Occipital lobe (tissue), 3 donors: ENCODE measurements at places on chromosomes 13 and 19. TPM values are rescaled to one million over a fixed set of nuclear protein-coding genes. Genes with fewer than 3 reads are reported as not detected.

Gene ZNF541
- total RNA-seq: not detected

- DNase-seq: no peak
Measured at GRCh38 chr13:96100457-96101220, 10.7 kb downstream of the HS6ST3 start.

Gene ZNF85
- 33.2 TPM for total RNA-seq

- DNase-seq: no peak
Measured at GRCh38 chr13:46553521-46553885, 533 bp downstream of the LRCH1 start.

DNA sequence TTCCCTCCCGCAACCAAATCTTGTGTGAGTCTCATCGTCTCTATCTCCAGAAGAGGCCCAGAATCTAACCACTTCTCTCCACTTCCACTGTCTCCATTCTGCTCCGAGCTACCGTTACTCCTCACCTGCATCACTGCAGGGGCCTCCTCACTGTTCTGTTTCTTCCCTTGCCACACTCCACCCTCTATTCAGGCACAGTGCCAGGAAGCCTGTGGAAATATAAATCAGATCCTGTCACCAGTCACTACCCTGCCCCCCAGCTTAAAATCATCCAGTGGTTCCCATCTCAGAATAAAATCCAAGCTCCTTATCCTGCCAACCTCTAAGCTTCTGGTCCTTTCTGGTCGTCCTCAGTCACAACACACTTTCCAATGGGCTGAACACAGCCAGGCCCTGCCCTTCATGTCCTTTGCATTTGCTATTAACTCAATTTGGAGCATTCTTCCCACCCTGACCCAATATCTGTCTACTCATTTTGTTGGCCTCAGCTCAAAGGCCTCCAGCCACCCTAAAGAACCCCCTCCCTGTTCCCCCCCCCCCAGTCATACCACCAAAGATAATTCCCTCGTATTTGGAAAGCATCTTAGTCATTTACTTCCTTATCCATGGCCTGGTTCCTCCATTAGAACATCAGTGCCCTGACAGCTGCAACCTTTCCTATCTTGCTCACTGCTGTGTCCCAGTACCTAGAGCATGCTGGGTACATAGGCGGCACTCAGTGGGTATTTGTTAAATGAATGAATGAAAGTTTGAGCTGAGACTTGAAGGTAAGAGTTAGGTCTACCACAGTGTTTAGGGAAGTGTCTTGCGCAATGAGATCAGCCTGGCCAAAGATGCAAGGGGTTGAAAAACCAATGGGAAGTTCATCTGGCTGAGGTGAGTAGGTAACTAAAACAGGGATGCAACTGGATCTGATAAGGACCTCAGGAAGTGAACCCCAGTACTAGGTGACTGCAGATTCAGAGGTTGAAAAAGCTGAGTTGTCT, 24.4 kb downstream of the ZNF175 start:
- no peak for DNase-seq

GRCh38 chr13:40389081-40389641, 277.3 kb downstream of the FOXO1 start:
- DNase-seq: no peak

DNA sequence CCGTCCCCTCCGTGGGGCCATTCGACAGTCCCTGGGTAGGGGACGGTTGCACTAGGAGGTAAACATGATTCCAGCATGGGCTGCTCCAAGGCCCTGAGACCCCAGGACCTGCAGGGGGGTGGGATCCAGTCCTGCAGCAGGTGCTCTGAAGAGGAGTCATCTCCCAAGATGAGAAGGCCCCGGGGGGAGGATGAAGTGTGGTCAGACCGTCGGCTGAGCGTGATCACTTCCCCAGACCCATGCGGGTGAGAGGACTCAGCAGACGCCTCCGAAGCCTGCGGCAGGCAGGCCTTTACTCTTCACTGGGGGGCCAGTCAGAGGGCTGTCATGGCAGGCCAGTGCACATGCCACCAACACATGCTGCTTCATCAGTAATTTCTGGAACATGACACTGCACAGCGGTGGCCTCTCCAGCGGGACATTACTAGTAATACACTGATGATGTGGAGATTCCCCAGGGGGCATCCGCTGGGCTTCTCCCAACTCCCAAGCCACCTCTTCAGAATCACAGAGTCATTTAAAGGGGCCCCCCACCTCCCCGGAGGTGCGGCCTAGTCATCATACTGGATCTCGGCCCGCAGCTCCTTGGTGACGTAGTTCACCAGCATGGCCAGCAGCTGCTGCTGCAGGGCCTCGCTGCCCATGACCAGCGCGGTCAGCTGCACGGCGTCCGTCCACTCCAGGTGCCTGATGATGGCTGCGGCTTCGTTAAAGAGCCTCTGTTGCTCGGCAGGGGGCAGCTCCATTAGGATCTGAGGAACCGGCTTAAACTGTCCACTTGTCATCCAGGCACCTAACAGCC, 12.7 kb downstream of the C19orf12 start:
- no peak for DNase-seq
